Stomach (tissue), 19 donors: ENCODE measurements at places on chromosomes 16 and 17. TPM values are rescaled to one million over a fixed set of nuclear protein-coding genes. Genes with fewer than 3 reads are reported as not detected.

GRCh38 chr17:80212962-80213642 lies 7.0 kb downstream of the SGSH start:
- H3K27me3 ChIP-seq = no peaks in the 10 kb centered on the region
- H3K4me1 ChIP-seq = no peaks in the 10 kb centered on the region
- no peak overlapping the region for H3K27ac ChIP-seq
- no peak for DNase-seq
- peaks cover 99% of the 10 kb centered on the region for H3K36me3 ChIP-seq

HAP1 gene
- not detected for total RNA-seq

- no peak overlapping the region for H3K4me3 ChIP-seq
- no peaks in the 10 kb centered on the region for H3K27me3 ChIP-seq
- DNase-seq = no peak
- no peak overlapping the region for H3K27ac ChIP-seq
- H3K36me3 ChIP-seq = no peaks in the 10 kb centered on the region
Observed at GRCh38 chr17:76937238-76937637, 69.0 kb downstream of the MGAT5B start.

- H3K36me3 ChIP-seq = no peaks in the 10 kb centered on the region
- H3K27me3 ChIP-seq = no peaks in the 10 kb centered on the region
- DNase-seq = no peak
- no peak overlapping the region for H3K27ac ChIP-seq
- H3K4me3 ChIP-seq = no peak overlapping the region
- H3K4me1 ChIP-seq = no peaks in the 10 kb centered on the region
Observed at GRCh38 chr16:76946879-76947278, 244.1 kb upstream of the MON1B start.

GRCh38 chr17:21167303-21167702 lies 40.5 kb downstream of the DHRS7B start:
- peaks cover 14% of the 10 kb centered on the region for H3K4me1 ChIP-seq
- peak overlapping the region; percentile 38 for H3K27ac ChIP-seq
- no peak overlapping the region for H3K4me3 ChIP-seq
- DNase-seq = peak; percentile 17

DNA sequence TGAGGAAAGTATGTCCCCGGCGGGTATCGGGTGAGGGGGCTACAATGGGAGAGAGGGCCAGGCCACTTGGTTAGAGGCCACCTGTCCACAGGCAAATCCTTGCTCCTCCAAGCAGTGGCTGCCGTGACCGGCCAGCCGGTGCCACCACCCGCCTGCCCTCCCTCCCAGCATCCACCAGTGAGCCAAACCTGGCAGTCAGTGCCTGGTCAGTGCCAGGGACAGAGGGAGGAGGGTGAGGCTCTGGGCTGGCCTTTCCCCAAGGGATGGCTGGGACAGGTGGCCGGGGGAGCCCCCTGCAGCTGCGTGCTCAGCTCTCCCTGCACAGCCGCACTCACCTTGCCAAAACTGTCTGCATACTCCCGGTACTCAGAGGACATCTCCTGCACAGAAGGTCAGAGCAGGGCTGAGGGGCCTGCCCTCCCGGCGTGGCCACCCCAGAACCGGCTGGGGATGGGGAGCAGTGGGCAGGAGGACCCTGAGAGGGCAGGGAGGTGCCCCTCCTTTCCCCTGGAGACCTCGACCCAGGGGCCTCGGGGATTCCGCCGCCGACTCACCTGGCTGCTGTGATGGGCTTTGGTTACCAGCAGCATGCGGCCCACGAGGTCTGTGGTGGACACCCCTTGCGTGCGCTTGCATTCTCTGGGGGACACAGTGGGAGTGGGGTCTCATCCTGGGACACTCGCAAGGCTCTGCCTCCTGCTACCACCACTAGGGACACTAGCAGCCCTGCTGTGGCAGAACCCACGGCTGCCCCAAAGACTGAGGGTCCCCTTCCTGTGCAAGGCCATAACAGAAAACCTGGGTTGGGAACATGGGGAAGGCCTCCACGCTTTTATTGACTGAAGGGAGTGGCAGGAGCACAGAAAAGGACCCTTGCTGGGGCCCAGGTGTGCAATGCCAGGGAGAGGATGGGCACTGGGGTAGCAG lies 3.7 kb downstream of the PCYT2 start:
- H3K4me3 ChIP-seq = no peak overlapping the region
- peaks cover 42% of the 10 kb centered on the region for H3K36me3 ChIP-seq
- peaks cover 43% of the 10 kb centered on the region for H3K4me1 ChIP-seq
- no peak for DNase-seq

DNAH2 gene
- under 0.01 TPM for total RNA-seq
